ENCODE measurements at places on chromosomes 5 and 9. TPM values are rescaled to one million over a fixed set of nuclear protein-coding genes. Genes with fewer than 3 reads are reported as not detected.

DNA sequence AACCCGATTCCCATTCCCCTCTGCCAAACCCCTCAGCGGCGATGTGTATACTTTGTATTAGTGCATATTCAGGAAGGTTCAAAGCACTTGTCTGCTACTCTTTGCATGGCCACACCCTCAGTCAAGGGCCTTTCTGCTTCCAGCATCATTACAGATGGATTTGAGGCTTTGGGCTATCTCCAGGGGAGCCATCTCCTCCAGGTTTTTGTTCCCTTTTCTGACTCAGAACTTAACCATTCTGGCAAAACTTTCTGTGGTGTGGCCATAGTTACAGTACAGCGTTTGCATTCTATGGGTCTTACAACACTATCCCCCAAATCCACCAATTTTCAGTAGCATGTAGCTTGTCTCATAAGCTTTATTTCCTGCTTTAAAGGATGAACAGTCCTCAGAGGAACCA is 36.0 kb upstream of the SVEP1 start:
- H3K4me1 ChIP-seq = peaks cover 5% of the 10 kb centered on the region
- H3K27ac ChIP-seq = no peak overlapping the region

APC gene
- total RNA-seq = 53.7 TPM

DNA sequence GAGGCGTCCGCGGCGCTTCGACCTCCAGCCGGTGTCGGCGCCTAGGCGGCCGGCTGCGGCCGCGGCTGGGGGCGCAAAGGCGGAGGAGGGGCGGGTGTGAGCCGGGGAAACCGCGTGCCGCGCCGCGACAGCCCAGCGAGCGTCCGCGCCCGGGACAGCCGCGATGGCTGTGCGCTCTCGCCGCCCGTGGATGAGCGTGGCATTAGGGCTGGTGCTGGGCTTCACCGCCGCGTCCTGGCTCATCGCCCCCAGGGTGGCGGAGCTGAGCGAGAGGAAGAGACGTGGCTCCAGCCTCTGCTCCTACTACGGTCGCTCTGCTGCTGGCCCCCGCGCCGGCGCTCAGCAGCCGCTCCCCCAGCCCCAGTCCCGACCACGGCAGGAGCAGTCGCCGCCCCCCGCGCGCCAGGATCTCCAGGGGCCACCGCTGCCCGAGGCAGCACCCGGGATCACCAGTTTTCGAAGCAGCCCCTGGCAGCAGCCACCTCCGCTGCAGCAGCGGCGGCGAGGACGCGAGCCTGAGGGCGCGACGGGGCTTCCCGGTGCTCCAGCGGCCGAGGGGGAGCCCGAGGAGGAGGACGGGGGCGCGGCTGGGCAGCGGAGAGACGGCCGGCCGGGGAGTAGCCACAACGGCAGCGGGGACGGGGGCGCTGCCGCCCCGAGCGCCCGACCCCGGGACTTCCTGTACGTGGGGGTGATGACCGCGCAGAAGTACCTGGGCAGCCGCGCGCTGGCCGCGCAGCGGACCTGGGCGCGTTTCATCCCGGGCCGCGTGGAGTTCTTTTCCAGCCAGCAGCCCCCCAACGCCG is 605 bp downstream of the CHSY3 start:
- H3K36me3 ChIP-seq = no peaks in the 10 kb centered on the region
- H3K27me3 ChIP-seq = peaks cover 57% of the 10 kb centered on the region
- H3K27ac ChIP-seq = no peak overlapping the region
- peak; percentile 59 for DNase-seq
- H3K4me1 ChIP-seq = peaks cover 18% of the 10 kb centered on the region

- no peak overlapping the region for H3K27ac ChIP-seq
- peaks cover 5% of the 10 kb centered on the region for H3K36me3 ChIP-seq
- no peak overlapping the region for H3K4me3 ChIP-seq
- no peaks in the 10 kb centered on the region for H3K27me3 ChIP-seq
- no peak for DNase-seq
- H3K4me1 ChIP-seq = peaks cover 6% of the 10 kb centered on the region
Measured at GRCh38 chr5:107894361-107894760, 223.6 kb upstream of the EFNA5 start.

SELENOP gene
- total RNA-seq = 86.9 TPM

DNA sequence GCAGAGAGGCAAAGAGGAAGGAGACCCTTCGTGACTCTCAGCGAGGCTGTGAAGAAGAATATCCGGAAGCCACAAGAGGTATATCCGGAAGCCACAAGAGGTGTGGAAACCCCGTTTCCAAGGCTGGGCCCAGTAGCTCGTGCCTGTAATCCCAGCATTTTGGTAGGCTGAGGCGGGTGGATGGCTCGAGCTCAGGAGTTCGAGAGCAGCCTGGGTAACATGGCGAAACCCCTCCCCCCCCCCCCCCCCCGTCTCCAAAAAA is 612 bp upstream of the BBLN start:
- H3K4me3 ChIP-seq = peak overlapping the region; percentile 66
- H3K27ac ChIP-seq = peak overlapping the region; percentile 76
- no peak for DNase-seq
- peaks cover 13% of the 10 kb centered on the region for H3K36me3 ChIP-seq
- peaks cover 4% of the 10 kb centered on the region for H3K4me1 ChIP-seq
- H3K27me3 ChIP-seq = no peaks in the 10 kb centered on the region

MYMK gene
- total RNA-seq = not detected

PCDHGC3 gene
- total RNA-seq = 82.9 TPM
